ENCODE measurements at places on chromosomes 16 and 17.

DNA sequence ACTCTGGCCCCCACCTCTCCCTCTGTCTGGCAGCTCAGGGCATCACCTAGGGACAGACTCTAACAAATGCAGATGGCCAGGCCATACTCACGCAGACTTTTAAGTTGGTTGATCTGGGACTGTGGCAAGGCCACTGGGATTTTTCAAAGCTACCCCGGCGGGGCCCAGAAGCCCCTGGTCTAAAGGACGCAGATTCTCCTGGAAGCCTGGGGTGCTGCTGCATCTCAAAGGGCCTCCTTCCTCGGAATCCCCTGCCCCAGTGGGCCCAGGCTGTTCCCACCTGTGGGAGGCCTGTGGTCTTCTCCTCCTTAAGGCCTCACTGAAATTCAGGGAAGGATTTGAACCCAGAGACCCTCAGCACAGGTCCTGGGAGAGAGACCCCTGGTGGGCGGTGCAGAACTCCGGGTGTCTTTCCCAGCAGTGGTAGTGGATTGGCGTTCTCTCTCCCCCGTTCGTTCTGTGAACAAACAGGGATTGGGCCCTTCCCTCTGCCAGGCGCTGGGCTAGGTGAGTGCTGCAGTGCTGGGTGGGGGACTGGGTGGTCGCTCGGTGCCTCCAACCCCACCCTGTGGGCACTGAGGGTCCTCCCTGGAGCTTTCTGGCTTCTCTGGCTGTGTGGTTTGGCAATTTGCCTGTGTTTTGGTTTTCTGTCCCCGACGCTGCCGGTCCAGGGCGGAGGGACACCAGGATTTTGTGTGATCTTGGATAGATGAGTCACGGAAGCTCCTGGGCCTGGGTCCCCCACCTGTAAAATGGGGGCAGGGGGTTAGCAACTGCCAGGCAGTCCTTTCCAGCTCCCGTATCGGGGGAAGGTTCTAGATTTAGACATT, 160.5 kb upstream of the GSE1 start:
- DNase-seq, result no peak

- DNase-seq, result no peak
These were observed 6.2 kb downstream of the CNP start for GRCh38 chr17:41972571-41973407.

DNA sequence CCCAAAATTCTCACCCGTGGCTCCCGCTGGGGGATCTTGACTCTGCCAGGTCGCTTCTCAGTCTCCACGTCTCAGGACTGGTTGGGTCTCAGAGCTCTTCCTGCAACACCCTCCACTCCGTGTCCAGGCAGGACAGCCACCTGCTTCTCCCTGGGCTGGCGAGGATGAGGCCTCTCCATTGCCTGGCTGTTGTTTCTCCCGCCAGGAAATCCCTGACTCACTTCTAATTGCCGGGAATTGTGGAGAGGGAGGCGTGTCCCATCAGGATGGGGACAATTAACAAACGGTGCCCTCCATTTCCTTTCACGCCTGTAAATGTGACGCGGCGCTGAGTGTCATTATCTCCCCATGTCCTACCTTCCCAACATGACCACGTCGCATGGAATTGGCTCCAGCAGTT, 204.5 kb downstream of the RBFOX3 start:
- no peak for DNase-seq

- no peak for DNase-seq
These were observed 3.1 kb downstream of the NTHL1 start for GRCh38 chr16:2044541-2044940.

- DNase-seq, result no peak
These were observed 116.9 kb upstream of the CACNG3 start for GRCh38 chr16:24139282-24139681.

DNA sequence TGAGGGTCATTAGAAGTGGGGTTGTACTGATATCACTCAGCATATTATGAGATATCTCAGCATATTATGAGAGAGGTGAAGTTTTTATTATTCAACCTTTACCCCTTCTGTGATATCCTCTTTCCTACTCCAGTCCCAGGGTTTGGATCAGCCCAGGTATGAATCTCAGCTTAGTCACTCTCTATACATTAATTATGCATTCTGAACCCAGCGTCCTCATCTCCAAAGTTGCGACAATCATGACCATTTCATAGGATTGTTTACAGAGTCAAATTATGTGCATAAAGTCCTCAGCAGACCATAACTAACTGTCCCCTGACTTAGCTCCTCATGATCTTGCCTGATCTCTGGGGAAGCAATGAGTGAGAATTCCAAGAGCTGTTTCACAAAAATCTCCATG, 20.5 kb upstream of the BLMH start:
- DNase-seq, result no peak

GRCh38 chr16:17453364-17454038, 17.3 kb downstream of the XYLT1 start:
- DNase-seq, result no peak

- peak; percentile 35 for DNase-seq
These were observed 5.3 kb upstream of the HS3ST6 start for GRCh38 chr16:1923299-1924034.

GRCh38 chr16:52584354-52585320, 37.7 kb upstream of the TOX3 start:
- DNase-seq, result no peak

GRCh38 chr16:29148867-29149272, 164.0 kb downstream of the LAT start:
- DNase-seq, result peak; percentile 82

DNA sequence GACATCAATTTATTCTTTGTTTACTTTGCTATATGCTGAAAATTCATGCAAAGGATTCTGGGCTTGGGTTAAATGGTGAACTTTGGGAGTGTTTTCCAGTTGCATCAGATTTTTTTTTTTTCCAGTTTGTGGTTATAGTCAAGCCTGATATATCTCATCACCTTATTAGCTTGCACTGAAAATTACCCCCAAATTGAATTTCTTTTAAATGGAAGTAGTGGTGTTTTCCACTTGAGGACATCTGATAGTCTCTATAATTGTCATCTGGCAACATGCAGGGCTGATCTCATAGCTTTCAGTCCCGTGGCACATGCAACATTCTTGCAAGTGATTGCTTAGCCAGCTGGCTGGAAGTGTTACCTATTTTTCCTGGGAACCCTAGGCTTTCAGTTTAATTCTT, 4.7 kb upstream of the KRTAP3-1 start:
- no peak for DNase-seq

GRCh38 chr16:81558077-81558443, 113.5 kb downstream of the CMIP start:
- no peak for DNase-seq

DNA sequence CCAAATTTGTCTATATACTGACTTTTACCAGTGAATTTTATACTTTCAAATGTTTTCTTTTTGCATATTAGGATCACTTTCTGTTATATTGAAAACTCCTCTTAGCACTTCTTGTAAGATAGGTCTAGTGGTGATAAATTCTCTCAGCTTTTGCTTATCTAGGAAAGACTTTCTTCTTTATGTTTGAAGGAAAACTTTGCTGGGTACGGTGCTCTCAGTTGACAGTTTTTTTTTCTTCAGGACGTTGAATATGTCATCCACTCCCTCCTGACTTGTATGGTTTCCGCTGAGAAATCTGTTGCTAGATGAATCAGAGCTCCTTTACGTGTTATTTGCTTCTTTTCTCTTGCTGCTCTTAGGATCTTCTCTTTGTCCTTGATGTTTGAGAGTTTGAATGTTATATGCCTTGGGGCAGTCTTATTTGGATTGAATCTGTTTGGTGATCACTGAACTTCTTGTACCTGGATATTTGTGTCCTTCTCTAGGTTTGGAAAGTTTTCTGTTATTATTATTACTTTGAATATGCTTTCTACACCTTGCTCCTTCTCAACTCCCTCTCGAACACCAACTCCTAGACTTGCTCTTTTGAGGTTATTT, 44.0 kb upstream of the NACA2 start:
- DNase-seq, result no peak

DNA sequence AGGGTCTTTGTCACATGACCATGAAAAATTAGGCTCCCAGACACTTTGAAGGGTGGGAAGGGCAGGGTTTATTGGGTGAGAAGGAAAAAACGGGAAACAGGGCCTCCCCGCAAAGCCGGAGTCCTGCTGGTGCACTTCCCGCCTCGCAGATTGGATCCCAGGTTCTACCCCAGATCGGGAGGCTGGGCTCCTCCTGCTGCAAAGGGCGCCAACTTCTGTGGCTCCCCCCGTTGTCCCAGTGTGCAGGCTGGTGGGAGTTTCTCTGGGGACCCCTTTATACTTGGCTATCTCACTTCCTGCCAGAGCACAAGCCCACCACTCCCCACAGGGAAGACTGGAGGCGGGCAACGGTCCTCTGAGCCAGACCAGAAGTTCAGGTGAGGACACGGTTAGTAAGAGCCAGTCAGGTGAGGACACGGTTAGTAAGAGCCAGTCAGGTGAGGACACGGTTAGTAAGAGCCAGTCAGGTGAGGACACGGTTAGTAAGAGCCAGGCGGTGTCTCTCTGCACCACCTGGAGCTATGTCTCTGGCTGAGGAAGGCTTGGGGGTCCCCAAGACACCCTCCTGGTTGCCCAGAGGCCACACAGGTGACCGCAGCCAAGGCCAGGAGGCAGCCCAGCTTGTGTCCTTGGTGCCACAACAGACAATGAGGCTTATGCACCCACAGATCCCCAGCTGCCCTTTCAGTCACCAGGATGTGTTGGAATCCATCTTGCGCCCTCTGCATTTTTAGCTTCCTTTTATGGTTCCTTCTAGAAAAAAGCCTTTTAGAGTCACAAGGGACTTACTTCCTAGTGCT, 48.1 kb upstream of the CHMP6 start:
- no peak for DNase-seq

DNA sequence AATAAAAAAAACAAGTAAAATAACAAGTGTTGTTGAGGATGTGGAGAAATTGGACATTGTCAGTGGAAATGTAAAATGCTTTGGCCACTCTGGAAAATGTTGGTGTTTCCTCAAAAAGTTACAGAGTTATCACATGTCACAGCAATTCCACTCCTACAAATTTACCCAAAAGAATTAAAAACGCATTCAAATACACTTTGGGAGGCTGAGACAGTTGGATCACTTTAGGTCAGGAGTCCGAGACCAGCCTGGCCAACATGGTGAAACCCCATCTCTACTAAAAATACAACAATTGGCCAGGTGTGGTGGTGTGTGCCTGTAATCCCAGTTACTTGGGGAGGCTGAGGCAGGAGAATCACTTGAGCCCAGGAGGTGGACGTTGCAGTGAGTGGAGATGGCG, 5.6 kb downstream of the TOP3A start:
- DNase-seq, result no peak

- DNase-seq, result no peak
These were observed 228.5 kb downstream of the CCDC182 start for GRCh38 chr17:57516290-57517230.

DNA sequence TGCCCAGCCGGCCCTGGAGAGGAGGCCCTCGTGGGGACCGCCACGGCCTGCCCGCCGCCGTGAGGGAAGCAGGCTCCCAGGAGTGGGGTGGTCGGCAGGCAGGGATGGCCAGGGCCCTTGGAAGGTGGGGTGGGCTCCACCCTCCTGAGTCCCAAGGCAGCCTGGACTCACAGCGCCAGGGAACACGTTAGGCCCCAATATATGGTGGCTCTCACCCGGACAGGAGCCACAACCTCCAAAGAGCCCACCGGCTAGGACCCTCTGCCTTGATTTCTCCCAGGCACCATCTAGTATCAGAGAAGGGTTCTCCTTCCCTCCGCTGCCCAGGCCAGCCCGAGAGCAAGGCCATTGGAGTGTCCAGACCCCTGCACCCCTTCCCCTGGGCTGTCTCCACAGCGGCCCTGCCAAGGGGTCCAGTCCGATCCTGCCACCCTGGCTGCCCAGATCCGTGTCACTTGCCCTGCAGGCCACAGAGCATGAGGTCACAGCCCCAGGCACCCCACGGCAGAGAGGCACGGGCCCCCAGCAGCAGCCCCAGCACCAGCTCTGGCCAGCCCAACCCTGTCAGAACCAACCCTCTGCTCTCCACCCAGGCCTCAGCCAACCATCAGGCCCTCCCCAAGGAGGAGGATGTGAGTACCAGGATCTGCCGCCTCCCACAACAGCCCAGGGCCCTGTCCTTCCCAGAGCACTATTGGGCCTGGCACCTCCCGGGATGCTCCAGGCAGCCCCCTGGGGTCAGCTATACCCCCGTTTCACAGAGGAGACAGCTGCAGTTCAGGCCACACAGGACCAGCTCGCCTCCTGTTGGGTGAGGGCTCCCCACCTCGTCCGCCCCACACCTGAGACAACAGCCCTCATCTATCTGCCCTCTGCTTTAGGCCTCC, 1.1 kb upstream of the AXIN1 start:
- peak; percentile 34 for DNase-seq

- DNase-seq, result no peak
These were observed 28.4 kb downstream of the SLC25A10 start for GRCh38 chr17:81740395-81740961.

- DNase-seq, result no peak
These were observed 1.6 kb downstream of the E2F4 start for GRCh38 chr16:67193536-67193935.

- DNase-seq, result no peak
These were observed 83.7 kb downstream of the TANGO6 start for GRCh38 chr16:68927018-68927417.

Measured in activated T-cell treated with anti-CD3 and anti-CD28 coated beads, Interleukin-2, amount 50 U/mL, for 1 hour (primary cell).